ENCODE measurements at places on chromosomes 3 and 15.

DNA sequence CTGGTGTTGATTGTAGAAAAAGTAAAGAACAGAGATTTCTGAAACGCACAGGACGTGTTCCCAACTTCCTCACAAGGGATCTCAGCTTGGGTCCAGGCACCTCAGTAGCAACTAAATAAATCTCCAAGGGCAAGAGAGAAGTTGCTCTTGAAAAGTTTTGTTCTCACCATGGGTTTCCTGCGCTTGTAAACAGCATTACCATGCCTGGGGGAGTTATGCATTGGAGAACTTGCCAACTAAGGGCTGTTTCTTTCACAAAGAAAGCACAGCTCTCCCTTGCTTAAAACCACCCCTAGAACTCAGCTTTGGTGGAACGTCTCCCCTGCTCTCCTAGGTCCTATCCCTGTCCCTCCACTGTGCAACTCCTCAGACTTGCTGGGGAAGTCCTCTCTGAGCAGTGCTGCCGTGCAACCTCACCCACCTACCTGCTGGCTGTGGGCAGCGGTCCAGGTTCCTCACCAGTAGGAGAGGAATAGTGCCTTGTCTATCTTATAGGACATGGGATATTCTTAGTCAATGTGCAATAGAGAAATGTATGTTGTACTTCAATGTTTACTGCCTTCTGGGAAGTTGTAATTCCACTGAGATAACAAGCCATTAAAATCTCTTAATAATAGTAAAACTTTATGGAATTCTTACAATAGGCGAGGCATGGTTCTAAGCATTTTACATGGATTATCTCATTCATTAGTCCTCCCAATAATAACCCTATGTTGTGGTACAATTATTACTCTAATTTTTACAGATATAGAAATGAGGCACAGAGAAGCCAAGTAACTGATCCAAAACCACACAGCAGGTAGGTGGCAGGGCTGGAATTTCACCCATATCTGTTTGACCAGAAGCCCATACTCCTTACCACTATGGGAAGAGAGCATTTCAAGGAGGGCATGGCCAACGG is 51.5 kb downstream of the UMPS start:
- no peak for DNase-seq

DNA sequence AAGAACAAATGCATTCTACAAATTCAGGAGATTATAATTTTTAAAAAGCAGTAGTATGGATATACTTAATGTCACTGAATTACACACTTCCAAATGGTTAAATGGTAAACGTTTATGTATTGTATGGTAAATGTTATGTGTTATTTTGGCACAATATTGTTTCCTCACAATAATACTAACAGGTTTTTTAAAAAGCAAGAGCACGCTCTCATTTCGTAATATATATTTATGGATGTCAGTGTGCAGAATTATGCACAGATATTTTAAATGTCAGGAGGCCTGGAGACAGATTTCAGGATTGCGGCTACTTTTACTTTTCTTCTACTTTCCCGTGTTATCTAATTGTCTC is 533 bp downstream of the ZNF445 start:
- no peak for DNase-seq

DNA sequence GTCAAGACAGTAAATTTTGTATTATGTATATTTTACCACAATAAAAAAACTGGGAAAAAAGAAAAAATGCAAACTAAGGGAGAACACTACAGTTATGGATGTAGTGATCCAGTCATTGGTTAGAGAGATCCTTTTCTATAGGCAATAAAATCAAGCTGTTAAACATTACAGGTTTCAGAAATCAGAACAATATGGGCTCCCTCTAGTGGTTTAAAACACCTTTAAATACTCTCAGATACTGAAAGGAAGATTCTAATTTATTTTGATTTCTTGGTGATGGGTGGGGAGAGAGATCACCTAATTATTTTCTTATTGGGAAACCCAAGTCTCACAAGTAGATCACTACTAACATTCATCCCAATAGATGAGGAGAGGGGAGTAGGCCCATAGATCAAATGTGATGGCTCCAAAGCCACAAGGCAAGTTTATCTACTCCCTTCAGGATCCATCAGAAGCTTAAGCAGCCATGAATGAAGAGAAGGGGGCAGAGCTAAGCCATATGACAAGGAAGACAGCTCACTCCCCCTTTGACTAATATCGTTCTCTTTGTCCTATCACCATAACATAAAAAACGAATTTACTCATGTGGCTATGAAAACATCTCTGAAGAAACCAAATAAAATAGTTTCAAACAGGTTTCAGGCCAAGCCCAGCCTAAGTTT is 118.6 kb downstream of the ANO10 start:
- DNase-seq: no peak

DNA sequence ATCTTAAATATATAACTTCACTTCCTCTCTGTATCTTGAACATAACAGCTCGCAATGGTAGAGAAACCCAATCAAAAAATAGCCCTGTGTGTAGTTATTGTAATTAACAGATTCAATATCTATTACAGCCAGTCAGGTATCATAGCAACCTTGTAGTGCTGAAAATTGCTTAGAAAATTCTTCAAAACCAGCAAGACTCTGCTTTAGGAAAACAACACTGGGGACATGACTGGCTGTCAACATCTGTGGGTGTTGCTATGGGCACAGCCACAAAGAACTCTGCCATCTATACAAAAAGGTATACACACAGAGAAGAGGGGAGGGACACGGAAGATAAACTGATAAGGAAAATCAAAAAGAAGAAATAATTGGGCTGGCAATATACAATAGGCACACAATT is 101.2 kb downstream of the WDR72 start:
- no peak for DNase-seq

DNA sequence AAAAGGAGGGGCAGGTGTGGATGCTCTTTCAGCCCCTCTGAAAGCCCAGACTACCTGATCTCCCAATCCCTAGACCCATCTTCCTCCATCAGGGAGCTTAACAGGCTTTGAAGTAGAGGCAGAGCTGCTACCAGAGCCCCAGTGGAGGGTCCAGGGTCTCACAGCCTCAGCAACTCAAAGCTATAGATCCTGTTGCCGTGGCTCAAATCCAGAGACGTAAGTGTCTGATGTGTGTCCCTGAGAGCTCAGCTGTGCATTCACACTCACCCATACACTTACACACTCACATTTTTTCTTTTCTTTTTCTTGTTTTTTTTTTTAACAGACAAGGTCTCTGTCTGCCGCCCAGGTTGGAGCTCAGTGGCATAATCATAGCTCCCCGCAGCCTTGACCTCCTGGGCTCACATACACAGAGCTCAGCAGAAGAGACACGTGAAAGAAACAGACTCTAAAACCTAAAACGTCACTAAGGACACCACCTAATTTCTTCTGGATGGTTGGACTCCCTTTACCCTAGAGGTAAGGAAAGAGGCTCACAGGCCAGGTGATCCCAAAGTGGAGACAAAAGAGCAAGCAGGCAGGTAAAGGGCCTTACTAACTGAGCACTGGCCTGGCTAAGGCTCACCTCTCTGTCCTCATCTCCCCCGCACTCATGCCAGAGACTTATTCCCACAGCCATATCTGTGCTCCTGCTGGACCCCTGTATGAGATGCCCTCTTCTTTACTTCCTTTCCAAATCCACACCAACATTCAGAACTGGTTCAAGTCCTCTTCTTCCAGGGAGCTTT is 80.7 kb downstream of the SCN11A start:
- no peak for DNase-seq

- DNase-seq: no peak
Measured at GRCh38 chr3:125512135-125512920, 7.7 kb downstream of the SNX4 start.

DNA sequence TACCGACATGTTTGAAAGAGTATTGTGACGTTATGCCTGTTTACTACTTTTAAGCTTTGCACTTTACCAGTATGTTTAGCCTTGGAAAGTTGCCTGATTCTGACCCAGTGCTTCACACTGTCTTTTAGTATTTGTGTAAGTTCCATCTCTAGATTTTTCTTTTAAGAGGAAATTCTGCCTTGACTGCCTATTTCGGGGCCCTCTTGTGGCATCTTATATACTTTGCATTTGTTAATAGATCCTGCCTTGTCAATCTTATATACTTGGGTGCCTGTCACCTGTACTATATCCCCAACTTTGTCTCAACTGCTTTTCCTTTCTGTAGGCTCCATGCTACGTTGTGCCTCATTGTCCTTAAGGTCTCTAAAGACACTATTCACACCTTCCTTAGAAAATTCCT is 244.6 kb downstream of the STXBP5L start:
- no peak for DNase-seq

DNA sequence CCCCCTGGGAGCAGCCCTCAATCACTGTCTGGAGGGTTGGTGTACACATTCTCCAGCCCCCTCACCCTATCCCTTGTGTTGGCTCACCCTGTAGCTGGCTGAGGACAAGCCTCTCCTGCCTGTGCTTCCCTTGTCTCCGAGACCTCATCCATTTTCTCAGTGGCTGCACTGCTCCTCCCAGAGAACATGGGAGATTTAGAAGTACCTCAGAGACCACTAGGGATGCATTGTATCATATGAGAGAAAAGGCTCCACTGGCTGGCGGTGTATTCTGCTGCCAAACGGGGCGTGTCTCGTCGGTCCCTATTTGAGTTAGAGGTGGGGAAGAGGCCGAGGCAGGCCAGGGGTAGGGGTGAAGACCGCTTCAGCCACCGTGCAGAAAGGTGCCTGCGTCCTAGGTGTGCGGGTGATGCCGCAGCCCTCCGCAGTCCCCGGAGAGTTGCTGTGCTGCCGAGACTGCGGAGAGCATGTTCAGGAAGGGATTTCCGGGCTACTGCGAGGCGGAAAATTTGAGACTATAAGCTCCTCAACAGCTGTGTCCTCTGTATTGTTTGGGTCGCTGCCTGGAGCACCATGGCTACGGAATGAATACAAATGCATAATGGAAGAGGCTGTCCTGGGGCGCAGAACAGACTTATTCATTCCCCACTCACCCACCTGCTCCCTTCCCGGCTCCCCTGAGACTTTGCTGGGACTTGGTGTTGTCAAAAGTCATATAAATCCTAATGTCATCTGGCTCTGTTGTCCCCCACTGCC is 43.8 kb downstream of the SPSB4 start:
- no peak for DNase-seq

DNA sequence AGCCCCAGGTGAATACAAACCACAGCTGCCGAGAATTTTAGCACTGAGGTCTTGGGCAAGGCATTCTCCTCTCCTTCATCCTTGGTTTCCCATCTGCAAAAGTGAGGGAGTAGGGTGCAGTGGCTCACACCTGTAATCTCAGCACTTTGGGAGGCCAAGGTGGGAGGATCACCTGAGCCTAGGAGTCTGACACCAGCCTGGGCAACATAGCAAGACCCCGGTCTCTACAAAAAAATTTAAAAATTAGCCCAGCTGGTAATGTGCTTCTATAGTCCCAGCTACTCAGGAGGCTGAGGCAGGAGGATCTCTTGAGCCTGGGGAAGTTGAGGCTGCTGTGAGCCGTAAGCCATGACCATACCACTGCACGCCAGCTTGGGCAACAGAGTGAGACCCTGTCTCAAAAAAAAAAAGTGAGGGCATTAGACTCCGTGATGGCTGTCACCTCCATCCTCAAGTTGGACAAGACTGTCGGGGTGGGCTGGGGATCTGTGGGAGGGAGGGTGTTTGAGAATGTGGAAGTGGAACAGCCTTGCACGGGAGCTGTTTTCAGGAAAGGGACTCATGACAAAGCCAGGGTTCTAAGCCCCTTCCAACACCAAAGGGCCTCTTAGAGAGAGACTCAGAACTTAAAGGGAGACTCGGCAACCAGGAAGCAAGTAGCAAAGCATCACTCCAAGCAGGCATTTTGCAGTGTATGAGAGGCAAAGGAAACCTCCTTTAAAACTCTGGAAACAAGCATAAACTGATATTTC is 46.0 kb upstream of the FURIN start:
- DNase-seq: no peak

DNA sequence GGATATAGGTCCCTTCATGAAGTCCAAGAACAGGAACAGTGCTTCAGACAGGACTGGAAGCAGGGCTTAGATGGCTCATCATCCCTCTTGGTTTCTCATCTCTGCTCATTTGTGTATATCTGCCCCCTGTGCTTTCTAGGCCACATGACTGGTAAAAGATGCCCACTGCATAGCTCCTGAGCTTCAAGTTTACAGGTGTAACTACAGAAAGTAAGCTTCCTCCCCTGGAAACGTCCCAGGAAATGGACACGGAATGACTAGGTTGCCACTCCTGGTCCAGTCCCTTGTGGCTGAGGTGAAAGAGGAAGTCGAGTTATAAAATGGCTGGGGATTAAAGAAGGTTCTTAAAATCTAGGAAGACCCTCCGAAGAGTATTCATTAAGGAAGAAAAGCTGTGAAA is 32.5 kb downstream of the MYO5A start:
- no peak for DNase-seq

GRCh38 chr15:35751413-35752133 is 205.6 kb upstream of the DPH6 start:
- DNase-seq: no peak

GRCh38 chr3:65672871-65673815 is 365.6 kb downstream of the MAGI1 start:
- no peak for DNase-seq

DNA sequence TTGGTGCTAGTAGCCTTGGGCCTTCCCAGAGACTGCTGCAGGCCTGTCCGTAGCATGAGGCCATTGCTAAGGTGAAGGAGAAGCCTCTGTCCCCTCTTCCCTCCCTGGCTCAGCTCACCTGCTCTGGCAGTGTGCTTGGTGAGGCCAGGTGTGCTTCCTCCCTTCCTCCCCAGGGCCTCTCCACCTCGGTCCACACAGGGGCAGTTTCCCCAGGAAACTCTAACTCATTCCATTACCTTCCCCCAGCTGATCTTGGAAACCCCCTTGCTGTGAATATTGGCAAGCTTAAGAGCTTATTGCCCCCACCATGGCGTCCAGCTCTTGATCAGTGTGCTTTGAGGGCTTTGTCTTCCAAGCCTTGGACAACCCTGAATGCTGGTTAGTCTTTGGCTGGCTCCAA is 52.7 kb downstream of the ZNF445 start:
- no peak for DNase-seq

DNA sequence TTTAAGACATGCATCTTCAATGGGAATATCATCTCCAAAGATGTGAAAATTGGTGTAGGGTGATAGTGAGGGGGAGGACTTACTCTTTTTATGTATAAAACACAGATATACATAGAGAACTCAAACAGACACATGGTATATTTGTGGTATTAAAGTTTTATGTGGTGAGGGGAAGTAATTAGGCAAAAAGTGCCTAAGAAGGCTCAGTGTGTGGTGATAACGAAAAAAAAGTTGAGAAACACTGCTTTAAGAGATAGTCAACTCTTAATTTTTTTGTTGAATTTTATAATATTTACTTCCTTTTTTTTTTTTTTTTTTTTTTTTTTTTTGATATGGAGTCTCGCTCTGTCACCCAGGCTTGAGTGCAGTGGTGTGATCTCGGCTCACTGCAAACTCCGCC is 174.2 kb upstream of the FRMD4B start:
- no peak for DNase-seq
